ENCODE measurements at places on chromosomes 12 and 14. TPM values are rescaled to one million over a fixed set of nuclear protein-coding genes. Genes with fewer than 3 reads are reported as not detected.

DNA sequence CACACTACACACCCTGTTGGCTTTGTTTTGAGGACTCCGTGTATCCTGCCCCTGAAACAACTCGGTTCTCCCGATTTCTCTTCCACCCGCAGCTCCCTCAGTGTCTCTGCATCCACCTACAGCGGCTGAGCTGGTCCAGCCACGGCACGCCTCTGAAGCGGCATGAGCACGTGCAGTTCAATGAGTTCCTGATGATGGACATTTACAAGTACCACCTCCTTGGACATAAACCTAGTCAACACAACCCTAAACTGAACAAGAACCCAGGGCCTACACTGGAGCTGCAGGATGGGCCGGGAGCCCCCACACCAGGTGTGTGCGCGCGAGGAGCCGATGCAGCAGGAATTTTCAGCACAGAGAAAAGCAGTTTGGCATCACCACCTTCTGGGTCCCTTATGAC is 10.5 kb downstream of the ALKBH2 start:
- H3K27ac ChIP-seq: no peak overlapping the region
- DNase-seq: no peak
- H3K36me3 ChIP-seq: peaks cover 73% of the 10 kb centered on the region

DNA sequence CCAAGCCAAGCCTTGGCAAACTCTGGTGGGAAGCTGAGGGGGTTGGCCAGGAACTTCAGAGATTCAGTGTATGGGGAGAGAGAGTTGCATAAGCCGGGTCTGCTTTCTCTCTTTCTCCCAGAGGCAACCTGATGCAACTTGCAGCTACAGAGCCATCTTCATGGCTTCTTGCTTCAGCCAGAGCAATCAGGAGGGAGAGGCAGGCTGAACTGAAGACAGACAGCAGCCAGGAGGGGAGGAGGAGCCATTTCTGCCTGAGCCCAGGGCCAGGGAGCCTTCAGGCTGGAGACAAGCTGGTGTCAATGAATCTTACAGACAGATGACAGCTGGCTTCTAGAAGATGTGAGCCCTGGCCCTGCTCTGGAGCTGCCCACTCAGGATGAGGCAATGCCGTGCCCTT is 18.7 kb downstream of the NPC2 start:
- no peak overlapping the region for H3K4me3 ChIP-seq
- no peaks in the 10 kb centered on the region for H3K27me3 ChIP-seq
- H3K27ac ChIP-seq: no peak overlapping the region
- peaks cover 39% of the 10 kb centered on the region for H3K36me3 ChIP-seq
- no peak for DNase-seq
- H3K4me1 ChIP-seq: no peaks in the 10 kb centered on the region

GRCh38 chr12:12612358-12612757 is 682 bp downstream of the CREBL2 start:
- H3K27me3 ChIP-seq: no peaks in the 10 kb centered on the region
- peaks cover 18% of the 10 kb centered on the region for H3K36me3 ChIP-seq
- no peak for DNase-seq

GRCh38 chr12:96578526-96579125 is 89.2 kb downstream of the CFAP54 start:
- no peak overlapping the region for H3K27ac ChIP-seq
- H3K4me1 ChIP-seq: peaks cover 4% of the 10 kb centered on the region
- no peak for DNase-seq
- H3K36me3 ChIP-seq: no peaks in the 10 kb centered on the region

SMARCC2 gene
- 136 TPM for total RNA-seq
